ENCODE measurements at places on chromosomes 5 and 9.
A peak's percentile ranks its signal among the peaks of the same experiment; 100 is the strongest.

GRCh38 chr5:16754601-16755000 is 137.8 kb upstream of the RETREG1 start:
- no peak for DNase-seq

GRCh38 chr5:1330146-1330846 is 14.6 kb downstream of the CLPTM1L start:
- DNase-seq: no peak

DNA sequence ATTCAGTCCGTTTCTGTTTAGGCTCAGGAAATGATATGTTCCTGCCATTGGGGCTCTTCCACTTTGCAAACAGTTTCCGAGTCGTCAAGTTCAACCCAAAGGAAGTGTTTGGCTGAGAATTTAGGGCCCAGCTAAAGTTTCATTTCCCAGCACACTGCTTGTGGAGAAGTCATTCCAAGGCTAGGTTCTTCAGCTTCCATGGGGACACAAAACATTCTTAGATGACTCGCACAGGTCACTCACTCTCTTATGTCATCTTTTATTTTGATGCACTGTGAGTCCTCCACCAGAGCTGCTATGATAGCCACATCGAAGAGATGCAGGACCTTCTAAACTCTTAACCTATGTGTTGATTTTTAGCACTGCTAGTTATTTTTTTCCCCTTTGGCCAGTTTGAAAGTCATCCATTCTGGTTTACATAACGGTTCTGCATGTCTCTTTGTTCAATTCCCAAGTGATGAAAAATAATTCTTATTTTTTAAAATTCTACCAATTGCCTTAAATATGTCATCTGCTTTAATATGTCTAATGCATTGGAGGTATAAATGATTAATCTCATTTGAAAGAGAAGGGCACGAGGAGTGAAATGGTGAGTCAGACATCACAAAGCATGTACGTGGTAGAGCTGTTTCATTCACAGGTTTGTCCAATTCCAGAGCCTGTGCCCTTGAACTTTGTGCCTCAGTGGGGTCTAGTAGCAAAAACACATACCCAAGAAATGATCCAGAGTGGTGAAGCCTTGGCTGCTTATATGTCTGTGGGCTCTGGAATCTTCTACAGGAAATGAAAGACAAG is 84.3 kb downstream of the ZNF462 start:
- DNase-seq: no peak

- no peak for DNase-seq
Observed at GRCh38 chr5:154242442-154242841, 51.9 kb downstream of the GALNT10 start.

- DNase-seq: no peak
Observed at GRCh38 chr9:133916159-133916541, 76.0 kb downstream of the VAV2 start.

DNA sequence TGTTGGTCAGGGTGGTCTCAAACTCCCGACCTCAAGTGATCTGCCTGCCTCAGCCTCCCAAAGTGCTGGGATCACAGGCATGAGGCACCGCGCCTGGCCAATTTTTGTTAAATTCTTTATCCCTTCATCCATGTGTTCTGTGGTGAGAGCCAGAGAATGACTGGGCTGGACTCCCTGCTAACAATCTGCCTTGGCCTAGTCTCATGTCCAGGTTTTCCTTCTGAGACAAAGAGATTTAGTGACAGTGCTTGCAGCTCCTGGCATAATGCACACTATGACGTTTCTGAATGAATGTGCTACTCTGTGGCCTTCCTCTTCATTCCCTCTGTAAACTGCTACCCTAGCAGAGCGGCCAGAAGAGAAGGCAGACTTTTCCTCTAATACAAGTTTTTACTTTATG is 79.3 kb downstream of the FOXD1 start:
- no peak for DNase-seq

DNA sequence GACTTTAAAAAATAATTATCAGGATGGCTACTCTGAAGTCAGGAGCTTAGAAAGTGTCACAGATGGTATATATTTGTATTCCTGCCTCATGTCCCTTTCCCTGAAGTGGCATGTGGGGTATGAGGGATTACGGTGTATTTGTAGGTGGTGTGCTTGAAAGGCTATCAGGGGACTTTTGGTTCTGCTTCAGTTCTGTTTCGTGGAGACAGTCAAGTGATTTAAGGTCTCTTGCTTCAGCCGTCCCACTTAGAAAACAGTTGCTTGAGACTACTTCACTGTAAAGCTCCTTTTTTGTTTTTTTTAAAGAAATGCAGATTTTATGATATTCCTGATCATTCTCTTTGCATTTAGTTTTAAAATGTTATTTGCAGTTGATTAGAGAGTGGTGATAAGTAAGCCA is 18.3 kb downstream of the PARP8 start:
- DNase-seq: no peak

DNA sequence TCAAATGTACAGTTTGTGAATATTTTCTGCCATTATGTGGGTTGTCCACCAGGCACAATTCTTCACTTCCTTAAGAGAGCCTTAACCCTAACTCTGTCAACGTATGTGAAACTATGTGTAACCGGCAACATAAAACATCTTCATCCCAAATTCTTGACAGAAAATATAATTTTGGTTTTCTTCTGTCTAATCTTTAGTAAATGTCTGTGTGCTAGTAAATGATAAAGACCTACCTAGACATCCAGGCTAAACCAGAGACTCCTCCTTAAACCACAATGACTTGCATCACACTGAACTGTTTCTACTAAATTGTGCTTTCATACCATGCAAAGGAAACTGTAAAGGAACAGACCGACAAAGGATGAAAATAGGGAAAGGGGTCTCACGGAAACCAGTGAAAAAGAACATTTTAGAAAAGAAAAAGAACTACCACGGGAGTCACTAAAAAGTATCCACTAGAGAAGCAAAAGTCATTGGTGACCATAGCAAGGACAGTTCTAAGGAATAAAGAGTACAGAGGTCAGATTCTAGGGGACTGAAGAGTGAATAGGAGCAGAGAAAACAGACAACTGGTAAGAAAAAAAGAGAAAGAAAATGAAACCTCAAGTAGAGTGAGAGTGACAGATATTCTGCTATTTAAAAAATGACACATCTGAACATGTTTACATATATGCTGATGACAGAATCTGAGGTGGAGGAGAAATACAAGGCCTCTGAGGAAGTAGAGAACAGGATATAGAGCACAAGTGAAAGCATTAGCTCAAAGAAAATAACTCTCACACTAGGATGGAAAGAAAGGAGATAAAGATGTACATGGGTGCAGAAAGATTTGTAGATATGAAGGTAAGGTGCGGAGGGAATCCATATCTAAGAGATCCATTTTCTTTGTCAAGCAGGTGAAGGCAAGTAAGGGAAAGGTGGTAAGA is 49.4 kb downstream of the FNIP1 start:
- no peak for DNase-seq

GRCh38 chr5:10760096-10760920 is 726 bp downstream of the DAP start:
- no peak for DNase-seq

DNA sequence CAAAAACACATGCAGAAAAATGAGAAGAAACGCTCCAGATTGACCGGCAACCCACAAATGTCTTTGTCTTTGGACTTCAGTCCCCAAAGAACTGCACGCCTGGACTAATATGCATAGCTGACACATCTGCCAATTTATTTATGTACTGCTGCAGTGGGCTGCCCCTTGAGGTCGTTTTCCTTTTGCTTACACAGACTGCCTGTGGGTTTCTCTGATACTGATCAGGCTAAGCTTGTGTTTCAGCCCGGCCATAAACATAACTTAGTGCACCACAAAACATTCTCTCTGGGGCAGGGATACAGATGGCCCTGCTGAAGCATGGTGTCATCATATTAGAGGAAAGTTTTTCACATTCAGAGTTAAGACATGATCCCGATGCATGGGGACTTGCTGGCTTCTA is 75.4 kb downstream of the NUDT12 start:
- DNase-seq: no peak

DNA sequence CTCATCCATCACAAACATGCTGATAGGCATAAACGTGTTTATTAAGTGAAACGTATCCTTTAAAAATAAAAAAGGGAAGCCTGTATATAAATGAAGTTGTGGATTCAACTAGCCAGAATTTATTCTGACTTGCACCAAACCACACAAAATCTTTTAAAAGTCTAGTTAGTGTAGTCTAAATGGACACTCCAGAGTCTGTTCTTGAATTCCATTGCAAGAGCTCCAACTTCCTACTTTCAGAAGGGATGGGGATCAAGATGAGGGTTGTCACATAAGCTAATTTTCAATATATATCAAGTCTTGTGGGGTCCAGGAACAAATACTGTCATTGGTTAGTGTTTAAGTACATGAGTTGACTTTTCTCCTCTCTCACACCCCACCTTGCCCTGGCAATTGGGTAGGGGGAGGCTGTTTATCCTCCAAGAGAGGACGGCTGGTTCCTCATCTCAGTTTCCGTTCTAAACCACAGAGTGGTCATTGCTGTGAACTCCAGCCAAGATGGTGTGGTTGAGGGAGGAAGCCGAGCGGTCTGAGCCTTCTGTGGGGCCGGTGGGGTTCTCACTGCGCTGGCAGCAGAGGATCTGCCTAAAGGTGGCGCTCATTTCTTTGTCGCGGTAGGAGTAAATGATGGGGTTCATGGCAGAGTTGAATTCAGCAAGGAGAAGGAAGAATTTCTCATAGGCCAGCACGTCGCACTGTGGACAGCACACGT is 163.2 kb downstream of the LPAR1 start:
- DNase-seq: no peak

- peak; percentile 19 for DNase-seq
Observed at GRCh38 chr5:57171816-57172465, 1.9 kb upstream of the GPBP1 start.

DNA sequence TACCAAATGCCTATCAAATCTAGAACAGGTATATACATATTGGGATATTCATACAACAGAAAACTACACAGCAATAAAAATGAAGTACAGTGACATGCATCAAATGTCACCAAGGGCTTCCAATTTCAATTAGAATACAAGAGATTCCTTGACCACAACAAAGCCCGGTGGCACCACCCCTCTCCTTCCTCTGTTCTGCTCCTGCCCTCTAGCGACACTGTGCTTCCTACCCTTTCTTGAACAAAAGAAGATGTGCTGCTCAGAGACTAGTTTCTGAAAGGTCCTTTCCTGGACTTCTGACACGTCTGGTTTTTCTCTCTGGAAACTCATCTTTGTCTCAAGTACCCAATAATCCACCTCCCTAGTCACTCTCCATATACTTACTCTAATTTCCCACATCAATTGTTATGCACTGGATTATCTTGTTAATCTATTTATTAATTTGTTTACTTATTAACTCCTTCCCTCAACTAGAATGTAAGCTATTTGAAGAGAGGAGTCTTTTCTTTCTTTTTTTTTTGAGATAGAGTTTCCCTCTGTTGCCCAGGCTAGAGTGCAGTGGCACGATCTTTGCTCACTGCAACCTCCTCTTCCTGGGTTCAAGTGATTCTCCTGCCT is 70.4 kb upstream of the CTSV start:
- DNase-seq: no peak

DNA sequence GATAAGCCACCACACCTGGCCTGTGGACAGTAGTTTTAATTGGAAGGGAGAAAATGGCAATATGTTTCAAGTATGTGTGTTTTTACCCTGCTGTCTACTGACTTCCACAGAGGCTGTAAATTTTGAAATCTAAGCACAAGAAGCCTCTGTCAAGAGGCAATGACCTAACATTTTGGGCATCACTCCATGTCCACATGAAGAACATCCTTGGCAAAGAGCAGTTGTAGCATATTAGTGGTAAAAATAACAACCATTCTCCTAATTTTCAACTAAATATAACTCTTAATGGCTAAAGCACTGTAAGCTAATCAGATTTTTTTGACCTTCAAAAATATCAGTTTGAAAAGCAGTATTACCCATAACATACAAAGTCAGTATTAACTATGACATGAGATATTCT is 100.3 kb upstream of the APC start:
- no peak for DNase-seq

GRCh38 chr9:131010482-131011273 is 1.7 kb downstream of the LAMC3 start:
- no peak for DNase-seq

DNA sequence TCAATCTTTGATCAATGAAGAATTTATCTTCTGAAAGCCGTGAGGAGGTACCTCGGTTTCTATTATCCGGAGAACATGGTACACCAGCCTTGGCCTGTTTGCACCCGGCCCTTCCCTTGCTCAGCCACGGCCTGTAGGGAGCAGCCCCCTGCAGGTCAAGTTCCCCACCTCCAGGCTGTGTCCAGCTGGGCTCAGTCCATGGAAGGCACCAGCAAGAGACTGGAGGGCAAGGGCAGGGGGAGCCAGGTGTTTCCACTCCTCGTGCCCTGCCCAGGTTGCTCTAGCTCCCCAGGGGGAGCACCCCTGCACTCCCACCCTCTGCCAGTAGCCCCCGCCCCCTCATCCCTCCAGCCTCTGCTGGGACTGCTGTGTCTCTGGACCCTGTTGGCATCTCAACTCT is 87.3 kb upstream of the ADAMTS2 start:
- DNase-seq: no peak

GRCh38 chr5:107864793-107865192 is 194.1 kb upstream of the EFNA5 start:
- no peak for DNase-seq

- DNase-seq: no peak
Observed at GRCh38 chr9:130680836-130681768, 12.5 kb upstream of the EXOSC2 start.

DNA sequence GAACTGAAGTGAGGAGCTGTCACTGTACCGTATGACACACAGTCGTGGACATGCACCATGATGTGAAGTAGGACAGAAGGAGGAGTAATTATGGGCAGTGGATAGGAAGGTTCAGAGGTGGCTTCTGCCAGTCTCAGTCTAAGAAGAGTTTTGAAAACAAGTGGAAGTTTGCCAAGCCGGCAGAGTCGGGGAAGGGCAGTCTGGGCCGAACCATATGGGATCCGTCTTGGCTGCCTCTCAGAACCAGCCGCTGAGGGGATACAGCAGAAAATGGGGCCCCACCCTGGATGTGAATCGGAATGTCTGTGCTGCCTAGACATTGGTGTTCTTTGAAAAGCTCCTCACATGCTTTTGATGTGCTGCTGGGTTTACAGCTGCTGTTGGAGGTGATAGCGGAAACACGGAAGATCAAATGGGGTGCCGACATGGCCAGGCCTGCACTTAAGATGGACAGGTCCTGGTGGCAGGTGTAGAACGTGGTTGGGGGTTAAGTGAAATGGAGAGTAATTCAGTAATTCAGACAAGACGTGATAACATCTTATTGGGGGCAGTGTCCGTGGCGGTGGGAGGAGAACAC is 11.2 kb downstream of the SNX18 start:
- DNase-seq: no peak

DNA sequence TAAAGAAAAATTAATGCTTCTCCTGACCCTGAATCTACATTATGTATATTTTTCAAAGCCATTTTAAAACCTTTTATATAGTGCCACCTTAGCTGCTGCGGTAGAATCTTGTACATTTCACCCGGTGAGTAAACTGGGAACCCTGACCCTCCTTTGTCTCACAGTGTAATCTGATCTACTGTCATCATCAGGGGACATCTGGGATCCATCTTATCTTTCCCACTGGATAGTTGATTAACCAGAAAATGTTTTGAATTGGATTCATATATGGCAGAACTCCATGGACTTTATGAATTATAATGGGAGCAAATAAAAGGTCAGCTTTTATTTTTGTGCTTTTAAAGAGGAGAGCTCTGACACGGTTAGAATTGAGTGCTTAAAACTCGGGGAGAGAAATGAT is 95.0 kb downstream of the ADAMTSL1 start:
- DNase-seq: no peak

GRCh38 chr9:8156346-8156745 is 356.8 kb upstream of the DMAC1 start:
- DNase-seq: no peak

- no peak for DNase-seq
Observed at GRCh38 chr9:11023201-11023600, 410.4 kb upstream of the PTPRD start.

- DNase-seq: no peak
Observed at GRCh38 chr9:132990781-132991180, 12.3 kb downstream of the GFI1B start.

All from T-helper 9 cell (primary cell).